Ascending aorta (tissue), 2 donors: ENCODE measurements at places on chromosomes 2 and 18.

- H3K4me1 ChIP-seq = no peaks in the 10 kb centered on the region
- H3K27ac ChIP-seq = no peak overlapping the region
- no peak for DNase-seq
Measured at GRCh38 chr2:125983364-125983763, 672.6 kb upstream of the GYPC start.

DNA sequence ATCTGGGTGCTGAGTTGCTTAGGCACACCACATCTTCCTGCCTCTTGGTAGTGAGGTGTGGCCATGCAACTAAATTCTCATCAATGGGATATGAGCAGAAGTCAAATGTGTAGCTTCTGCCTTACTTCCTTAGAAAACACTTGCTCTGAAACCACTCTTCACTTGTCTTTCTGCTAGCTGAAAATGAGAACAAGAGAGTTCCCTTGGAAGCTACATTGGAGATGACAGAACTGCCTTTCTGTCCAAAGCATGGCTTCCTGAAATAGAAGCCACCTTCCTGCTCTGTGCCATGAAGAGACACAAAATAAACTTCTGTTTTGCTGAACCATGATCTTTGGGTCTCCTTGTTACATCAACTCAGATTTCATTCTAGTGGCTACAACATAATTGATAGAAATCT is 659.9 kb downstream of the IRS1 start:
- H3K36me3 ChIP-seq = no peaks in the 10 kb centered on the region
- H3K4me3 ChIP-seq = no peak overlapping the region
- no peaks in the 10 kb centered on the region for H3K27me3 ChIP-seq
- H3K4me1 ChIP-seq = no peaks in the 10 kb centered on the region
- no peak overlapping the region for H3K27ac ChIP-seq

DNA sequence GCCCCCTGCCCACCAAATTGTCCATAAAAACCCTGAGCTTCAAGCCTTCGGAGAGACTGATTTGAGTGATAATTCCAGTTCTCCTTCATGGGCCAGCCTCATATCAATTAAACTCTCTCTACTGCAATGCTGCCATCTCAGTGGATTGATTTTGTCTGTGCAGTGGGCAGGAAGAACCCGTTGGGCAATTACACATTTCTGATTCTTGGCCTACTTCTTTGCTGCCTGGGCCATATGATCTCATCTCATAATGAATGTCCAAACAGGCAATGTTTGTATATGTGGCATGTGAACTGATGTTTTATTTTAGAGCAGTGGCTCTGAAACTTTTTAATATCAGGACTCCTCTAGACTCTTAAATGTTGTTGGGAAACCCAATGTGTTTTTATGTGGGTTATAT is 101.2 kb upstream of the SLC38A11 start:
- no peak overlapping the region for H3K27ac ChIP-seq
- no peaks in the 10 kb centered on the region for H3K4me1 ChIP-seq
- no peak for DNase-seq
- no peak overlapping the region for H3K4me3 ChIP-seq

DNA sequence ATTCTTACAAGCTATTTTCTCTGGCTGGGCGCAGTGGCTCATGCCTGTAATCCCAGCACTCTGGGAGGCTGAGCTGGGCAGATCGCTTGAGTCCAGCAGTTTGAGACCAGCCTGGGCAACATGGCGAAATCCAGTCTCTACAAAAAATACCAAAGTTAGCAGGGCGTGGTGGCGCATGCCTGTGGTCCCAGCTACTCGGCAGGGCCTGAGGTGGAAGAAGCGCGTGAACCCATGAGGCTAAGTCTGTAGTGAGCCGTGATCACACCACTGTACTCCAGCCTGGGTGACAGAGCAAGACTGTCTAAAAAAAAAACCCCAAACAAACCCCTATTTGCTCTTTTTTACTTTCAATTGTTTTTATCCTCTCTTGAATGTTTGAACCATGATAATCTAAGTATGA is 37.0 kb downstream of the PPP4R1 start:
- no peak overlapping the region for H3K27ac ChIP-seq
- H3K4me3 ChIP-seq = no peak overlapping the region
- no peak for DNase-seq
- H3K4me1 ChIP-seq = no peaks in the 10 kb centered on the region
- H3K36me3 ChIP-seq = peaks cover 48% of the 10 kb centered on the region
- H3K27me3 ChIP-seq = no peaks in the 10 kb centered on the region

- H3K4me3 ChIP-seq = peak overlapping the region; percentile 85
- no peaks in the 10 kb centered on the region for H3K36me3 ChIP-seq
- DNase-seq = no peak
- H3K27me3 ChIP-seq = no peaks in the 10 kb centered on the region
- peaks cover 33% of the 10 kb centered on the region for H3K4me1 ChIP-seq
Measured at GRCh38 chr2:144510294-144510991, 9.5 kb downstream of the ZEB2 start.

DNA sequence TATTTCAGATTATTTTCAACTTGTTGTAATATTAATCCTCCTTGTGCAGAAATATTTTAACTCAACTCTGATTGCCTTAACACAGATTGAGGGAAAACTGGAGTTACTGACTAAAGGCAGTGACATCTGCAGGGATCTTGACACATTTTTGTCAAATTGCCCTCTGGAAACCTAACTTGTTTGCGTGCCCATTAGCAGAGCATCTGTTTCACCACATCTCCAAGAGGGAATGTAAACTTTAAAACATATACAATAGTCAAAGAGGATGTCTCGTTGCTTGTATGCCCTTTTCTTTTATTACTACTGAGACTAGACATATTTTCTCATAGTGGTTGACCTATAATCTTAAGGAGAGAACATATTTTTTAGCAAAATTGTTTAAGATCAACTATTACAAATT is 14.2 kb downstream of the INPP1 start:
- no peak for DNase-seq
- H3K27me3 ChIP-seq = no peaks in the 10 kb centered on the region
- no peaks in the 10 kb centered on the region for H3K36me3 ChIP-seq
- no peaks in the 10 kb centered on the region for H3K4me1 ChIP-seq
- H3K27ac ChIP-seq = no peak overlapping the region
- H3K4me3 ChIP-seq = no peak overlapping the region

GRCh38 chr2:76870011-76870410 is 652.2 kb downstream of the LRRTM4 start:
- no peaks in the 10 kb centered on the region for H3K36me3 ChIP-seq
- DNase-seq = no peak
- H3K4me1 ChIP-seq = no peaks in the 10 kb centered on the region
- H3K27me3 ChIP-seq = no peaks in the 10 kb centered on the region
- H3K27ac ChIP-seq = no peak overlapping the region

GRCh38 chr2:192119536-192119935 is 75.2 kb downstream of the TMEFF2 start:
- DNase-seq = no peak
- no peak overlapping the region for H3K4me3 ChIP-seq
- no peaks in the 10 kb centered on the region for H3K27me3 ChIP-seq
- no peaks in the 10 kb centered on the region for H3K4me1 ChIP-seq
- no peaks in the 10 kb centered on the region for H3K36me3 ChIP-seq

GRCh38 chr2:120737340-120738101 is 1.9 kb downstream of the GLI2 start:
- DNase-seq = no peak
- H3K27me3 ChIP-seq = no peaks in the 10 kb centered on the region
- no peaks in the 10 kb centered on the region for H3K36me3 ChIP-seq
- peak overlapping the region; percentile 74 for H3K27ac ChIP-seq
- peaks cover 16% of the 10 kb centered on the region for H3K4me1 ChIP-seq

- no peaks in the 10 kb centered on the region for H3K4me1 ChIP-seq
- no peak overlapping the region for H3K27ac ChIP-seq
- no peaks in the 10 kb centered on the region for H3K27me3 ChIP-seq
Measured at GRCh38 chr2:83565626-83566025, 893.5 kb downstream of the SUCLG1 start.

DNA sequence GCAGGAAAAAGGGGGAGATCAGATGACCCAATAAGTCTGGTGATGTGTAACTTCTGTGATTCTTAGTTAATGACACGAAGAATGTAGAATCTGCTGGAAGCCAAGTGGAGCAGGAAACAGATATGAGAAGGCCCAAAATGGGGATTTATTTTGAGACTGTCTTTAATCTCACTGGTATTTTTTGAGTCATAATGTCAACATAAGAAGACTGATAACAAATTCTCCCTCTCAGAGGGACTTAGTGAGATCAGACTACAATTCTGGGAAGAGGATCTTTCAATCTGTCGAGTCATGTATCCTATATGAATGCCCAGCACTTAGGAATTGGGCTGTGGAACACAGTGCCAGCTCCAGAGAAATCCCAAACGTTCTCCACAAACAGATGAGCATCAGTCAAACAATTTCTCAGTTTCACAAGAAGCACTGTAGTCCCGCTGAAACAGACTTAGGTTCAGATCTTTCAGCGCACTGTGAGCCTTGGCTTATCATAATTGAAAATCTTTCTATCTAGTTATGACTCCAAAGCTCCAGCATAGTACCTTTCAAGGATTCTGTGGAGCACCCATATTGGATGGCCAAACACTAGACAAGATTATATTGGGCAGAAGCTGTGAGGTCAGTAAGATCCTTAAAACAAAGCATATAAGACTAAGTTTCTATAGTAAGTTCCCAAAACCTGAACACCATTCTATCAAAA is 738.2 kb downstream of the LRP1B start:
- no peaks in the 10 kb centered on the region for H3K27me3 ChIP-seq
- DNase-seq = no peak
- no peaks in the 10 kb centered on the region for H3K4me1 ChIP-seq
- H3K27ac ChIP-seq = no peak overlapping the region
- H3K4me3 ChIP-seq = no peak overlapping the region

- H3K27ac ChIP-seq = peak overlapping the region; percentile 34
- no peaks in the 10 kb centered on the region for H3K36me3 ChIP-seq
- no peaks in the 10 kb centered on the region for H3K27me3 ChIP-seq
- no peak for DNase-seq
Measured at GRCh38 chr18:63287691-63288220, 31.8 kb downstream of the BCL2 start.

DNA sequence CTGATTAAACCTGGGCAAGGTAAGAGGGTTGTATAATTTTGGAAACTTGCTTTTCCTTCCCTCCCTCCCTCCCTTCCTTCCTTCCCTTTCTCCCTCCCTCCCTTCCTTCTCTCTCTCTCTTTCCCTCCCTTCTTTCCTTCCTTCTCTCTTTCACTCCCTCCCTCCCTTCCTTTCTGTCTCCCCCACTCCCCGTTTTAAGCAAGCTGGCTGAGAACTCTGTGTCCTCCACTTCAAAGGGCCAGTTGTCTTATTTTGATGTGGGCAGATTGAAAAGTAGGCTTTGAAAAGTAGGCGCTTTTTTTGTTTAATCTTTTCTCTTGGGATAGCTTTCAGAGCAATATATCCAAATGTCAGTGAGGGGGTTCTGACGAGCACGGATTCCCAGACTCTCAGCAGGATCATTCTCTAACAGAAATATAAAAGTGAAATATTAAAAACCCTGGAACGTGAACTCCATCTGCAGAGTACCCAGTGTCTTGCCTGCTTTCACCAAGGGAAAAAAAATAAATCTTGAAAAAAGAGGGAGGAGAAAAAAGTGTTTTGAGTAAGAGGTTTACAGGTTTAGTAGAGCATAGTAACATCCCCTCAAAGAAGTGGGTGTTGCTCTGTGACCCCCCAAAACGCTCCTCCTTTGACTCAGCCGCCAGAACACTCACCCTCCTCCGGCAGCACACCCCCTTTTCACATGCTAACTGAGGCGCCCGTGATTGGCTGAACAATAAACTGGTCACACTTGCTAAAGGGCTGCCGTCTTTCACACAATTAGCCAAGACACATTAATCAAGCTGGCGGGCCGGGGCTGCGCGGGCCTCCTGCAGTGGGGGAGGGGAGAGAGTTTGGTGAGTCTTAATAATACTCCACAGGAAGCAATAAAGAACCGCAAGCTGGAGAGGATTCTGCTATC is 52.2 kb downstream of the CDK15 start:
- H3K36me3 ChIP-seq = no peaks in the 10 kb centered on the region
- H3K27me3 ChIP-seq = no peaks in the 10 kb centered on the region
- no peak overlapping the region for H3K27ac ChIP-seq
- H3K4me3 ChIP-seq = no peak overlapping the region

DNA sequence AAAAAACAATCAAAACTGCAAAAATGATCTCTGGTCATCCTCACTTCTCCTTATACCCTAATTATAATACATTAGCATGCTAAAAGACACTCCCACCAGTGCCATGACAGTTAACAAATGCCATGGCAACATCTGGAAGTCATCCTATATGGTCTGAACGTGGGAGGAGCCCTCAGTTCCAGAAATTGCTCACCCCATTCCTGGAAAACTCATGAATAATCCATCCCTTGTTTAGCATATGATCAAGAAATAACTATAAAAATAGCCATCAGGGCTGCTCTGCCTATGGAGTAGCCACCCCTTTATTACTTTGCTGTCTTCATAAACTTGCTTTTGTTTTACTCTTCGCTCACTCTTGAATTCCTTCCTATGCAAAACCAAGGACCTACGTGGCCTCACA is 5.7 kb upstream of the C2orf80 start:
- no peak for DNase-seq
- H3K36me3 ChIP-seq = no peaks in the 10 kb centered on the region
- H3K4me3 ChIP-seq = no peak overlapping the region
- H3K27ac ChIP-seq = no peak overlapping the region
- no peaks in the 10 kb centered on the region for H3K4me1 ChIP-seq
- H3K27me3 ChIP-seq = no peaks in the 10 kb centered on the region

DNA sequence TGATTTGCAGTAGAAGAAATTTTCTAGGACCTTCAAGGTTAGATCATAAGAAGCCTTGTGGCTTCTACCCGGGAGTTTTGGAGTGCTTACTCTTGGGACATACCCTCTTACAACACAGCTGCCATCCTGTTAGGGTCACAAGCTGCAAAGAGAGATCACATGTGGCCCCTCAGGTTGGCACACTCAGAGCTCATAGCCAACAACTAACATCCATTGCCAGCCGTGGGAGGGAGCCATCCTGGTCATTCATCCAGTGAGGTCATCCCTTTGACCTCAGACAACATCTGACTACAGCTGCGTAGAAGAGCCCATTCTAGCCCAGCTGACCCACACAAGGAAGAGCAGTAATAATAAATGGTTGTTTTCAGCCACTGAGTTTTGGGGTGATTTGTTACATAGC is 76.9 kb upstream of the NABP1 start:
- DNase-seq = no peak
- no peak overlapping the region for H3K4me3 ChIP-seq
- no peak overlapping the region for H3K27ac ChIP-seq
- H3K27me3 ChIP-seq = no peaks in the 10 kb centered on the region

DNA sequence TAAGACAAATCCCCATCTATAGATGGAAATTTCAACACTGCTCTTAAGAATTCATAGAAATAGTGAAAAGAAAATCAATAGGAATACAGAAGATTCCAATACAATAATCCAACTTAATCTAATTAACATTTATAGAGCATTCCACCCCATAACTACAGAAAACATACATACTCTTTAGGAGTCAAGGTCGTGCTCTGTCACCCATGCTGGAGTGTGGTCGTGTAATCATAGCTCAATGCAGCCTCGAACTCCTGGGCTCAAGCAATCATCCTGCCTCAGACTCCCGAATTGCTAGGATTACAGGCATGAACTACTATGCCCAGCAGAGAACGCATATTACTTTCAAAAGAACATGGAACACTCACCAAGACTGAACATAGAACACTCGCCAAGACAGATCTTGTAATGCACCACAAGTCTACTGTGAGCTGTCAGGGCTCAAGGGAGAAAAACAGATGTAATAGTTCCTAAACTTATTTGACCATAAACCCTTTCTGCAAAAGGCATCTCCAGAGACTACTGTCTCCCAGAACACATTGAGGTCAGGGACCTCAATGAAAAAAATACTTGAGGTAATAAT is 14.1 kb downstream of the MEMO1 start:
- no peaks in the 10 kb centered on the region for H3K36me3 ChIP-seq
- no peaks in the 10 kb centered on the region for H3K27me3 ChIP-seq
- no peak overlapping the region for H3K27ac ChIP-seq
- no peaks in the 10 kb centered on the region for H3K4me1 ChIP-seq

GRCh38 chr2:76197842-76198448 is 487.2 kb upstream of the GCFC2 start:
- no peaks in the 10 kb centered on the region for H3K4me1 ChIP-seq
- H3K27ac ChIP-seq = no peak overlapping the region
- H3K4me3 ChIP-seq = no peak overlapping the region
